ENCODE measurements at places on chromosomes 16 and 17.

DNA sequence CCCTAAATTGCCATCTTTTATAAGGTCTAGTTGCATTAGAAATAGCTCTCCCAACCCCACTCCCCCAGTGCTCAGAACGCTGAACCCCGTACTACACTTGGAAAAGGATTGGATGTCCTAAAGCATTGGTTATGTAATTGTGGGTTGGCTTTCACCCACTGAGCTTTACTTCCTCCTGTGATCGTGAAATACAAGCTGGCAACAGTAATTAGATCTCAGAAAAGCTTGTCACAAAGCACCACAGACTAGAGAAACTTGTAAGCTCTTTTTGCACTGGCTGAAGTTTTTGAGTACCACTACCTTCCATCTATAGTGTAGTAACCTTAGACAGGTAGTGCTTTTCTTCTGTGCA is 54.4 kb downstream of the SIAH1 start:
- H3K4me1 ChIP-seq: no peaks in the 10 kb centered on the region
- H3K27ac ChIP-seq: no peak overlapping the region
- no peaks in the 10 kb centered on the region for H3K27me3 ChIP-seq
- H3K4me3 ChIP-seq: no peak overlapping the region
- no peak for DNase-seq

- H3K4me1 ChIP-seq: peaks cover 16% of the 10 kb centered on the region
- H3K27me3 ChIP-seq: no peaks in the 10 kb centered on the region
- H3K4me3 ChIP-seq: peak overlapping the region; percentile 98
- no peak for DNase-seq
- no peak overlapping the region for H3K27ac ChIP-seq
- no peaks in the 10 kb centered on the region for H3K36me3 ChIP-seq
Measured at GRCh38 chr17:1454541-1454940, 1.5 kb downstream of the CRK start.

- no peak for DNase-seq
- no peak overlapping the region for H3K4me3 ChIP-seq
Measured at GRCh38 chr17:47711366-47712099, 17.6 kb downstream of the TBKBP1 start.

DNA sequence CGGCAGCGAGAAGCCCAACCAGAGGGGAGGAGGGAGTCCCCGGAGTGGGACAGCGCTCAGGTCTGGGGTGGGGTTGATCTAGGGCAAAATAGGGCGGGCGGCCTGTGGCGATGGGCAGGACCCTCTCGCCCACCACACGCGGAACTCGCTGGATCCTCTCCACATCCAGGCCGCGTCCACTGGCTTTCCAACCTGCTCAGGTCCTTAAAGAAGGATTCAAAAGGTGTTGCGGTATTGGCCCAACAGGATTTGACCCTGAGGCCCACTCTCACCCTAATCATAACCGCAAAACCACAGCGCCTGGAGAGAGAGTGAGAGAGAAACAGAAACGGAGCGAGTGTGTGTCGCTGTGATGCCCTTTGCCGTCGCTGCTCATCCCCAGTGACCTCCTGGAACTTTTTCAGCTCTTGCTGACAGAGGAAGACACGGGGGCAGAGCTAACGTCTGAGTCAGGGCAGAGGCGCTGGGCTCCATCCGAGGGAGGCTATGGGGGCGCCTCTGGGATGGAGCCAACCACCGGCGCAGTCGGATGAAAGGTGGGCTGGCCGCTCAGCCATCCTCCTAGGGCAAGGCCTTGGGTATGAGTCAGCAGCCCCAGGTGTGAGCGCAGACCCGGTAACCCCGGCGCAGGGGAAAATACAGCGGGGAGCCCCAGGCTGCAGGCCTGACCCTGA is 16.7 kb upstream of the OR1F1 start:
- H3K36me3 ChIP-seq: no peaks in the 10 kb centered on the region
- peak overlapping the region; percentile 46 for H3K4me3 ChIP-seq
- peaks cover 40% of the 10 kb centered on the region for H3K4me1 ChIP-seq
- peak; percentile 31 for DNase-seq
- H3K27ac ChIP-seq: no peak overlapping the region
- peaks cover 30% of the 10 kb centered on the region for H3K27me3 ChIP-seq

- no peak overlapping the region for H3K27ac ChIP-seq
- DNase-seq: no peak
- no peaks in the 10 kb centered on the region for H3K36me3 ChIP-seq
Measured at GRCh38 chr17:27376637-27377547, 79.4 kb upstream of the KSR1 start.

DNA sequence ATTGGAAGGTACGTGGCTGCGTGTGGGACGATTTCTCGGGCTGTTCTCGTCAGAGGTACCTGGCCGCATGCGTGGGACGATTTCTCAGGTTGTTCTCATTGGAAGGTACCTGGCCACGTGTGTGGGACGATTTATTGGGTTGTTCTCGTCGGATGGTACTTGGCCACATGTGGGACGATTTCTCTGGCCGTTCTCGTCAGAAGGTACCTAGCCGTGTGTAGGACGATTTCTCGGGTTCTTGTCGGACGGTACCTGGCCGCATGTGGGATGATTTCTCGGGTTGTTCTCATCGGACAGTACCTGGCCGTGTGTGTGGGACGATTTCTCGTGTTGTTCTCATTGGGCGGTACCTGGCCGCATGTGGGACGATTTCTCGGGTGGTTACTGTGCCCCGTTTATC is 50.1 kb upstream of the GNG13 start:
- no peaks in the 10 kb centered on the region for H3K27me3 ChIP-seq
- no peak overlapping the region for H3K4me3 ChIP-seq
- H3K36me3 ChIP-seq: no peaks in the 10 kb centered on the region
- H3K4me1 ChIP-seq: no peaks in the 10 kb centered on the region

GRCh38 chr17:72572604-72573491 is 452.0 kb downstream of the SOX9 start:
- H3K4me1 ChIP-seq: no peaks in the 10 kb centered on the region
- H3K27ac ChIP-seq: no peak overlapping the region
- H3K4me3 ChIP-seq: no peak overlapping the region
- no peaks in the 10 kb centered on the region for H3K27me3 ChIP-seq
- no peak for DNase-seq
- no peaks in the 10 kb centered on the region for H3K36me3 ChIP-seq

- peaks cover 68% of the 10 kb centered on the region for H3K36me3 ChIP-seq
- no peaks in the 10 kb centered on the region for H3K27me3 ChIP-seq
Measured at GRCh38 chr16:47694543-47694942, 233.4 kb downstream of the PHKB start.

GRCh38 chr17:57783338-57783742 is 38.2 kb upstream of the CCDC182 start:
- H3K27me3 ChIP-seq: no peaks in the 10 kb centered on the region
- DNase-seq: peak; percentile 28
- no peak overlapping the region for H3K4me3 ChIP-seq
- peaks cover 7% of the 10 kb centered on the region for H3K4me1 ChIP-seq
- H3K36me3 ChIP-seq: no peaks in the 10 kb centered on the region

- peaks cover 11% of the 10 kb centered on the region for H3K4me1 ChIP-seq
- H3K27ac ChIP-seq: peak overlapping the region; percentile 89
- no peaks in the 10 kb centered on the region for H3K27me3 ChIP-seq
- no peaks in the 10 kb centered on the region for H3K36me3 ChIP-seq
- H3K4me3 ChIP-seq: peak overlapping the region; percentile 96
Measured at GRCh38 chr17:42153919-42154742, 658 bp downstream of the RAB5C start.

GRCh38 chr17:6548034-6548433 is 8.3 kb downstream of the PITPNM3 start:
- no peaks in the 10 kb centered on the region for H3K27me3 ChIP-seq
- H3K27ac ChIP-seq: no peak overlapping the region
- no peaks in the 10 kb centered on the region for H3K36me3 ChIP-seq
- DNase-seq: no peak
- H3K4me1 ChIP-seq: no peaks in the 10 kb centered on the region
- H3K4me3 ChIP-seq: no peak overlapping the region

DNA sequence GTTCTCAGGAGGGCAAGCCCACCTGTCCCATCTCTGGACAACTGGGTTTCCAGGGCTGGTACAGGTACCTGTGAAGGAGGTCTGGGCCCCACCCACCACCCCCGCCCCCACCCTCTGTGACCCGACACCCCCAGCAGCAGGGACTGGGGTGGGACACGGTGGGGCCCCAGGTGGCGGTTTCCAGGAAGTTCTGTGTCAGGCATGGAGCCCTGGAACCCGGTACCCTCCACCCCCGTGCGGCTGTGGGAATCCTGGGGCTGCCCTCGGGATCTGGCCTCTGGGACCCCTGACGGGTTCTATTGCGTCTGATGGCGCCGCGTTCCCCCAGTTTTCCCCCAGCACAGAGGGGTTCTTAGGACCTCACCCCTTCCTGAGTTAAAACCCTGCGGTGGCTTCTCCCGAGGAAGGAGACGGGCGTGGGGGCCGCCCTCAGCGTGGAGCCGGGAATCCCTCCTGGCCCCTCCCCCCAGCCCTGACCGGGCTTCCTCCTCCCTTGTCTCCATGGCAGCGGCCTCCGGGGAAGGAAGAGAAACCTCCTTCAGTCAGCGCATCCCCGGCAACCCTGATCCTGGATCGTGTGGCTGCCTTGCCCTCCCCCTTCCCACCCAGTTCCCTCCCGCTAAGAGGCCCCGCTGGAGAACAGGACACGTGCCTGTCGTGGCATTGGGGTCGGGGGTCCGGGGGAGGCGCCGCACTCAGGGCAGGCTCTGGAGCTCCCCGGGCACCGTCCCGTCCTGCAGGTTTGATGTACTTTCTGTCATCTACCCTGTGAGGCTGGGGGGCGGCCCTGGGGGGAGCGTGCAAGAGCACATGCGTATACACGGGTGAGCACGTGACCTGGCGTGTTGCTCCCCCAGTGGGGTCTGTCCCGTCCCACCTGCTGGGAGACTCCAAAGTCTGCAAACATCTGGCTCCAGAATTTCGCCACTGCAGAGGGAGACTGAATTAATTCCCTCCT is 30.3 kb downstream of the CACNA1H start:
- no peaks in the 10 kb centered on the region for H3K4me1 ChIP-seq
- no peaks in the 10 kb centered on the region for H3K27me3 ChIP-seq
- no peak overlapping the region for H3K4me3 ChIP-seq
- H3K36me3 ChIP-seq: no peaks in the 10 kb centered on the region
- DNase-seq: no peak

GRCh38 chr17:13917634-13918033 is 151.7 kb upstream of the COX10 start:
- H3K4me3 ChIP-seq: no peak overlapping the region
- no peak overlapping the region for H3K27ac ChIP-seq
- H3K4me1 ChIP-seq: no peaks in the 10 kb centered on the region
- no peaks in the 10 kb centered on the region for H3K27me3 ChIP-seq

DNA sequence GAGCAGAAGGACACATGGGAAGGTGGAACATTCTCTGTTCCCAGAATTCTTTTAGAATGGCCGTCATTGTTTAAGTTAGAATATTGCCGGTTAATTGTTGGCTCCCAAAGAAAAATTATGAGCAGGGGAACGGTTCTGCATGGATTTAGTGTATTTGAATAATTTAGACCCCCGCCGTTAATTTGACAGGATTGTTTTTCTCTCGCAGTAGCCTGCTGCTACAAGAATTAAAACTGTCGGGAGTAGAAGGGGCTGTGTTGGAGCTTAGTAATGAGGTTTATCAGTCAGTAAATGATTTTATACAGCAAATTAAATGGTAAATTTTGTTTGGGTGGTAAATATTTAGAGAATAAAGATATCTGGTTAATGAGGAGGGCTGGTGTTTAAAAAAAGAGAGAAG is 431.2 kb upstream of the DYNLRB2 start:
- H3K4me3 ChIP-seq: no peak overlapping the region
- no peak overlapping the region for H3K27ac ChIP-seq
- DNase-seq: no peak
- peaks cover 3% of the 10 kb centered on the region for H3K27me3 ChIP-seq
- H3K36me3 ChIP-seq: no peaks in the 10 kb centered on the region

DNA sequence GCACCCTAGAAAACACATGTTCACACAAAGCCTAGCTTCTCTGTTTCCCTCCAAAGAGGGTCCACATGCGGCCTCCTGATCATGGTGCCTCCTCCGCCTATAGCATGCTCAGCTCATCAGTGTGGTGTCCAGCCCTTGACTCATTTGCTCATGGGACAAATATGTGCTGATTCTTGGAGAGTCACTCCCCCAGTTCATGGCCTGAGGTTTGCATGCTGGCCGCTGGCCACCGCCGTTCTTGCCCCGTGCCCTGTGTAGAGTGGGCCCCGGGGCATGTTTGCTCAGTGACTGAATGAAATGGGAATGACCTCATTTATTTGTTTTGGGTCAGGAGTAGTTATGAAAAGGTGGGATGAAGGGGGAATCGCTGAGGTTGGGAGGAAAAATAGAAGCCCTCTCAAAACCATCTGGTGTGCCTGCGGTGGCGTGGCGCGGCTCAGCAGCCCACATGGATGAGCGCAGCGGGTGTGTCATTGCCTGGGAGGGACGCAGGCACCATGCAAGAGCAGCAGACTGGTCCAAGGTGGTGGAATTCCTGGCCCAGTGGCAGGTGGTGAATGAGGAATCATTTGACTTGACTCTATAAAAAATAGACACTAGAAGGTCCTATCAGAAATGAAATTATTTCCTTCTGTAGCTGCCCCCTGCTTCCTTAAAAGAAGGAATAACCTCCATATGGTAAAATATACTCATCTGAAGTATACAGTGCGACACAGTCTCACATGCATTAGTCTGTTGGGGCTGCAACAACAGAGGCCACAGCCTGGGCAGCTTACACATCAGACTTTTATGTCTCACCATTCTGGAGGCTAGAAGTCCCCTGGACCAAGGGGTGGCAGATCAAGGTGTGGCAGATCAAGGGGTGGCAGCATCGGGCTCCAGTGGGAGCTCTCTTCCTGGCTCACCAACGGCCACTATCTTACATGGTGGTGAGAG is 31.7 kb downstream of the CRISPLD2 start:
- no peak overlapping the region for H3K27ac ChIP-seq
- no peaks in the 10 kb centered on the region for H3K27me3 ChIP-seq
- H3K36me3 ChIP-seq: no peaks in the 10 kb centered on the region

DNA sequence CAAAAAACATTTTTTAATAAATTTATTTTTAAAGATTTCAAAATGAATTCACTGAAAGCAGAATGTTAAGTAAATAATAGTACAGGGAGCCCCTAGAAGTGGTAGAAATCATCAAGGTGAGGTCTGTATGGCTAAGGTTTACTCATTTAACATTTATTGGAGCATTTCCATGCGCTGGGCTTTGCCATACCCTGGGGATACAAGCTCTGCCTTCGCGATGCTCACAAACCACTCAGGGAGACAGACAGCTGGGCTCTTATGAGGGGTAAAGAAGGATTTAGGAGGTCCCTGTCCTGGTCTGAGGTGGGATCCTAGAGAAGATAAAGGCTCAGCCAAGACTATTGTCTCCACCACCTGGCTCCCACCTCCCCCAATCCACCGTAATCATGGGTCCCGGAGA is 11.3 kb upstream of the LPCAT2 start:
- DNase-seq: no peak
- no peaks in the 10 kb centered on the region for H3K27me3 ChIP-seq
- peaks cover 4% of the 10 kb centered on the region for H3K4me1 ChIP-seq
- H3K27ac ChIP-seq: no peak overlapping the region

GRCh38 chr17:14693382-14693781 is 392.5 kb downstream of the HS3ST3B1 start:
- H3K27me3 ChIP-seq: no peaks in the 10 kb centered on the region
- H3K27ac ChIP-seq: no peak overlapping the region
- no peaks in the 10 kb centered on the region for H3K4me1 ChIP-seq
- no peaks in the 10 kb centered on the region for H3K36me3 ChIP-seq
- no peak for DNase-seq
